AG20443 (cell line): ENCODE measurements at places on chromosomes 2 and 18.

- DNase-seq, result no peak
Measured at GRCh38 chr2:20542746-20543468, 96.0 kb downstream of the RHOB start.

GRCh38 chr2:132716954-132717353, 46.9 kb upstream of the LYPD1 start:
- DNase-seq, result no peak

- peak; percentile 74 for DNase-seq
Measured at GRCh38 chr2:64943387-64944150, 45.6 kb upstream of the SLC1A4 start.

DNA sequence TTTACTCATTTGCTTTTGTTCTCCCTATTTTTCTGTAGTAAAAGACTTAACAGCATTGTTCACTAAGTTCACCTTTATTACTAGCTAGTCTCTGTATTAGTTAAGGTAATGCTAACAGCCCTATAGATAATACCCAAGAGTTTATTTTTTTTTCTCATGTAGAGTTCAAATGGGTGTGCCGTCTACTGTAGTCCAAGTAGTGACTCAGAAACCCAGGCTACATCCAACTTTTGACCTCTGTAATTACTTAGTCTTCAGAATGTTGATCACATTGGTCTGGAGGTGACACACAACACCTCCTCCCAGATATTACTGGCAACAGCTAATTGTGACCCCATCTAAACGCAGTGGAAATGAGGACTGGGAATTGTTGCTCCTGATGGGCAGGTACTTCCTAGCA, 7.7 kb downstream of the COQ10B start:
- DNase-seq, result peak; percentile 45

- DNase-seq, result no peak
Measured at GRCh38 chr2:35033748-35034147, 1321.8 kb upstream of the CRIM1 start.

GRCh38 chr2:74031221-74031620, 46.5 kb downstream of the TET3 start:
- DNase-seq, result no peak

DNA sequence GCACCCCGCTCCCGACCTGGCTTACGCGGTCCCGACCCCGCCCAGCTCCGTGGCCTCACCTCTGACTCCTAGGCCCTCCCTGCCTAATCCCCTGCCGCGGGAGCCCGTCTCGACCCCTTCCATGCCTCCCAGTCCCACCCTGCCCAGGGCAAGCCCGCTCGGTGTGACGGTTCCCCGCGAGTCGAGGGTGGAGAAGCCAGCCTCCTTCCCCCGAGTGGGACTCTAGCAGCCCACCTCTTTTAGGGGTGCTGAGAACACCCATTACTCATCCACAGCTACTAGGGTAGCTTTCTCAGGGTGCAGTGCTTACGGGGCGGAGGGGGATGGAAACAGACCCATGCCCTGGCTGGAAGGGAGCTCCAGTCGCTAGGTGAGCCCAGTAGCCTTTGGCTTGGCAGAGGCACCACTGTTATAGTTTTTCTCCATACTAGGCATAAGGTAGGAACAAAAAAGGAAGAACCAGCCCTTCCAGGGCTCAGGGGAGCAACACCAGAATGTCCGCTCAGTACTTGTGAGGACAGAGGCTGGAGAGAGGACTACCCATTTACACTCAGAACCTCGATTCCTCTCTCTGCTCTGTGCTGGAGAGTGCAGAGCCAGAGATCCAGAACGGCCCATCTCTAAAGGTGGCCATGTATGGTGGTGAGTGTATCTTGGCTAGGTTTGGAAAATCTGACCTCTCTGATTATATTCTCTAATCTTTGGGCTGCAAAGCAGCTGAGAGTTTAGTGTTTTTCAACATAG, 606 bp downstream of the AGBL5 start:
- DNase-seq, result no peak

DNA sequence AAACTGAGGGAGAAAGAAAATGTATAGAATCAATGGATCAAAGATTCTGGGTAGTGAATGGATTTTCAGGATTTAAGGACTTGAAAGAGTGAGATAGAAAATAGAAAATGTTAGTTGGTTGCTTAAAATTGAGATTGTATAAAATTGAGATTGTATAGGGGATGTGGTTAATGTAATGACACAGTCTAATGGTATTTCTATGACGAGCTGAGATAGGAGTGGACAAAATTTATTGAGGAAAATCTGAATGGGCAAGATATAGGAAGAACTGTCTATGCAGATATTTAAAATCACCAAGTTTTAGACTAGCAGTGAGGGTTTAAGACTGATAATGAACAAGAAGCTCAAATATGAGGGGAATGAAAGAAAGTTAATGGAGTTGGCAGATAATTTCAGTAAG, 406.6 kb downstream of the NYAP2 start:
- no peak for DNase-seq

DNA sequence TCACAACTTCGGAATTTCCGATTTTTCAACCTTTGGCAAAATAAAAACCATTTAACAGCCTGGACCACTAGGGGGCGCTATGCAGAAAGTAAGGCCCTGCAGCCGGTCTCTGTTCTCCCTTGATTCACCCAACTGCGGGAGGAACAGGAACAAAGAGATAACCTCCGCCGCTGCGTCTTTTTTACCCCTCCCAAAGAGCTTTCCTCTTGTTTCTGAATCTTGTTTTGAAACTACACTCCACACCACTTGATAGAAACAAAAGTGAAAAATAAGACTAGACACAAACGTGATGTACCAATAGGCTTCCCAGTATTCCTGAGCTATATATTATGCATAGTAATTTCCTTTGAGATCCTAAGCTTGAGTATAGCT, 231.2 kb downstream of the MYO3B start:
- peak; percentile 69 for DNase-seq

DNA sequence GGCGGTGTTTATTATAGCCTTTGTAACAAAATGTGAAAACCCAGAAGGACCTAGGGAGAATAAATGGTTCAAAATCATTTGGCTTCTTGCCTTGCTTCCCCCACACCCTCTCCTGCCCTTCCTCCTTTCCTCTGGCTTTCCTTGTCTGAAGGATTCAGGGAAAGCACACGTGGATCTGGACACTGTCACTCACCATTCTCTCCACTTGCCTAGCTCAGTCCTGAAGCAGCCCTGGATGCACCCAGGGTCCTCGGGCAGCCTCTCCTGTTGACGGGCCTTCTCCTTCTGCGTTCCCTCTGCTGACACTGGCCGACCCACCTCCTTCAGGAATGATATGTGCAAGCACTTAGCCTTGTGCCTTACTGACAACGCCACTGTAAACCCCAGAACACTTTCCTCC, 68.4 kb downstream of the FAM210A start:
- DNase-seq, result no peak

- DNase-seq, result no peak
Measured at GRCh38 chr2:236513956-236514355, 55.7 kb upstream of the ACKR3 start.

- DNase-seq, result no peak
Measured at GRCh38 chr18:23416298-23416697, 36.8 kb upstream of the RIOK3 start.

- peak; percentile 74 for DNase-seq
Measured at GRCh38 chr2:238097988-238098871, 1.9 kb upstream of the ESPNL start.

DNA sequence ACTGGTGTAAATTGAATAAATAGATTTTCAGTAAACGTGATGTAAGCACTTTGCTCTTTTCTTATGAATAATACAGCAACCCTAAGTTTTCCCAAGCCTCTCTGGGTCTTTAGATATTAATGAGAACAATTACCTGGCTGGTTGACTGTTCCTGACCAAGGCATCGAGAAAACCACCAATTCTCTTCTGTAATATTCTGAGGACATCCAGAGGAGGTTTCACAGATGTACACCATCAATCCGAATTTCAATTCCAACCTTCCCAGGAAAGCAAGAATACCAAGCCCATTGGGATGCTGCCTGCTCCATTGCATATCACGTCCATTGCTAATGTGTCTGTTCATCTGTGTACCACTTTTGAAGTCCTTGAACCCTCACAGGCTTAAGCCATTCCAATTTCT, 571.8 kb downstream of the NUP35 start:
- no peak for DNase-seq

DNA sequence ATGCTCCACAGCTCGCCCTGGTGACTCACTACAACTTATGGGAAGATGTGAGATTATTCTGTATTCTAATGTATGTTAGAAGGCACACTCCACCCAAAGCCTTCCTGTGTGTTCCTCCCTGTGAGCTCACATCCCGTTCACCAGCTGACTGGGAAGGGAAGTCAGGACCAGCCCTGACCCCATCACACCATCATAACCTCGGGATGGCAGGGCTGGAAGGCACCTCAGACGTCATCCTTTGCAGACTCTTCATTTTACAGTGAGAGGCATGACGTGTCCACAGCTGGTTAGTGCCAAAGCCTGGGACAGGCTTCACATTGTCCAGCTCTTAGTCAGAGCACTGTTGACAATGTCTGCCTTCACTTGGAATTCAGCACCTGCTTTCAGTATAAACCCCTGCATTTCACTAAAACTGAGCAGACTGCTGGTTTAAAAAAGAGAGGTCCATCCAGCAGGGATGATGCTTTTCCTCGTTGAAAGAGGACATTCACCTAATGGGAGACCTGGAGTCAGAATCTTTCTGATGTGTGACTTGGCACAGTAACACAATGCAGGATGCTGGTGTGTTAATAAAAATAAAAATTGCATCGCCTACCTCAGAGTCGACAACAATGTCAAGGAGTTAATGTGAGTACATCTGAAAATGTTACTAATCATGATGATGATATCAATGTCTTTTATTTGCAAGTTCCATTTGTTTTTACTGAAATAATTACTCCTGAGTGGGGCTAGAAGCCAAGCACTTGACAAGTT, 418.0 kb upstream of the TNP1 start:
- DNase-seq, result peak; percentile 83

- DNase-seq, result peak; percentile 88
Measured at GRCh38 chr18:37334631-37335408, 230.8 kb downstream of the CELF4 start.

DNA sequence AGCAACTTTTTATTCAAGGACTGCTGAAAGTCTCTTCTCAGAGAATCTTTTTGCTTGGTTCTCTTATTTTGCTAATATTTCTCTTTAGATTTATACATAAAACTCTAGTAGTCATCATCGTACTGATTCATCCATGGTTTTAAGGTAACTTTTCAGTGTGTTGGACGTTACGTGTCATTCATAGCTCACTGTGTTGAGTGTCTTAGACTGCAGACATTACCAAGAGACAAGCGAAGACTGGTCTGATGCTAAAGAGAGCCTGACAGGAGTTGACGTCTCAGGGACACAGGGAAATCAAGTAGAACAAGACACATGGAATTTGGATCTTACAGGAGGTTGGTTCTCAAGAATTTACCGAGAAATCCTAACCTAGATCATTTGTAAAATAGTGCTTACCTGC, 25.5 kb downstream of the RBM44 start:
- no peak for DNase-seq

- DNase-seq, result peak; percentile 61
Measured at GRCh38 chr2:238462782-238463396, 36.2 kb downstream of the ASB1 start.

GRCh38 chr18:47294801-47295200, 43.3 kb upstream of the SKOR2 start:
- DNase-seq, result no peak

DNA sequence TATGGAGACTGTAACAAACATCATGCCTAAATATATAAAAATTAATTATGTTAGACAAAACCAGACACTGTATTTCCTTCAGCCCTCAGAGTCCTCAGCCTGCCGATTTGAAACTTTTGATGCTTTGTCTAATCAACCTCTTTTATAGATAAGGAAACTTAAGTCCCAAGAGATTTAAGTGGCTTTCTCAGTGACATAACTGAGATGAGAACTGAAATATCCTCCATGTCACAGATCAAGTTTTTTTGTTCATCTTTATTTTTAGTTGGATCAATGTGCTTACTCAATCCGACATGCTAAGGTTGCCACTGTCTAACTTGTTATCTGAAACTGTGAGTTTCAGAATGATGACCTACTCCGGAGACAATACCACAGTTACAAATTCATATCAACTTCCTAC, 72.3 kb downstream of the BARD1 start:
- DNase-seq, result no peak

GRCh38 chr2:30530346-30530745, 83.3 kb downstream of the LCLAT1 start:
- DNase-seq, result no peak

GRCh38 chr18:55407774-55408535, 180.0 kb downstream of the TCF4 start:
- DNase-seq, result no peak

DNA sequence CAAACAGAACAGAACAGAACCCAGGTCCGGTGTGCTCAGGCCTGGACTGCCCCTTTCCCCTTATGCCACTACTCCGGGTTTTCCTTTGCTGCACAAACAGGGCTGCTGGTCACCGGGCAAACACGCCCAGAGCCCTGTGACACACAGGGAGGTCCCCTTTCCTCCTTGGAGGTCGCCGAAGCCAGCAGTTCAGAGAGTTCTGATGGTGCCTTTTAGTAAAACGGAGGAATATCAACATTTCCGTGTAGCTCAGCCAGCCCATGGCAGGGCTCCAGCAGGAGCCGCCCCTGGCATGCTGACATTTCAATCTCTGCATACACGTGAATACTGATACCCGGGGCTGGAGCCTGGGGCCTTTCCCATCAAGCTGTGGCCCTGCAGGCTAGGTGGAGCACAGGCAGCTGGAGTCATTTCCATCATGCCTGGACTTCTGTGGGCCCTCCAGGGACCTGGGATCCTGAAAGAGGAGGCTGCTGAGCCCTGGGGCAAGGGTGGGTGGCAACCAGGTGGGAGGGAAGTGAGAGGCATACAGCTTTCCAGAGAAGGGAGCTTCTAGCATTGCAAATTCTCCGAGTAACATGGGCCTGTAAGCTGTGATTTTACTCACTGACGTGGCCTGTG, 91.4 kb upstream of the PXDN start:
- peak; percentile 43 for DNase-seq

GRCh38 chr2:208373460-208374089, 33.0 kb upstream of the PTH2R start:
- DNase-seq, result peak; percentile 65

DNA sequence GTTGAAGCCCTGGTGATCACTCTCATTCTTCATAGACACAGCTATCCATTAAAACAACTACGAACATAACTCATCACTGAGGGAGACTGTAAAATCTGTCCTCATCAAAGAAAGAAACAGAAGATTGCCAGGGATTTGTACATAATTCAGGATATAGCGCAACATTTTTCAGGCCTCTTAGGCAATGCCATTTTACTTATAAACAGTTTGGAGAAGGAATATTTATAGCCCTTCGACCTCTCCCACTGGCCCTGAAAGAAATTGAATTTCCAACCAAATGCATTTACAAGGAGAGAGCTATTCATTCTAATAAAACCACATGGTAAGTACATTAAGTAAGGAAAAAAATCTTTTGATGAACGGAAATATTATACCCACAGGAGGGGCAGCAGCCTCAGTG, 295.0 kb downstream of the RAD51AP2 start:
- no peak for DNase-seq
